ENCODE measurements at places on chromosomes 3 and 15. TPM values are rescaled to one million over a fixed set of nuclear protein-coding genes. Genes with fewer than 3 reads are reported as not detected.

Gene CHRM5
- not detected for total RNA-seq

DNA sequence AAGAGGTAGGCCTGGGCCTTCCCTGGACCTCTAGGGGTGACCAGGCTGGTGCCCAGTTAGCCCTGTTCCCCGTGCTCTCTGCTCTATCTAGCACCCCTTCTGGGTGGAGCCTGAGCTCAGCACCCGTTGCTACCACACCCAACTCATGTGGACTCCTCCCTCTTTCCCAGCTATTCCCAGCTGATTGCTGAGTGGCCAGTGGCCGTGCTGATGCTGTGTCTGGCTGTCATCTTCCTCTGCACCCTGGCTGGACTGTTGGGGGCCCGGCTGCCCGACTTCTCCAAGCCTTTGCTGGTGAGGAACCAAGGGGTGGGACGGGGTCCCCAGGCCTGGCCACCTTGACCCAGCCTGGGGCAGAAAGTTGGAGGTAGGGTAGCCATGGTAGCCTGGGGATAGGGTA lies 6.2 kb downstream of the DISP2 start:
- no peak for DNase-seq

Gene CLRN1
- total RNA-seq = not detected

- DNase-seq = no peak
Measured at GRCh38 chr15:44215594-44215993, 20.5 kb upstream of the FRMD5 start.

Gene CASR
- not detected for total RNA-seq

DNA sequence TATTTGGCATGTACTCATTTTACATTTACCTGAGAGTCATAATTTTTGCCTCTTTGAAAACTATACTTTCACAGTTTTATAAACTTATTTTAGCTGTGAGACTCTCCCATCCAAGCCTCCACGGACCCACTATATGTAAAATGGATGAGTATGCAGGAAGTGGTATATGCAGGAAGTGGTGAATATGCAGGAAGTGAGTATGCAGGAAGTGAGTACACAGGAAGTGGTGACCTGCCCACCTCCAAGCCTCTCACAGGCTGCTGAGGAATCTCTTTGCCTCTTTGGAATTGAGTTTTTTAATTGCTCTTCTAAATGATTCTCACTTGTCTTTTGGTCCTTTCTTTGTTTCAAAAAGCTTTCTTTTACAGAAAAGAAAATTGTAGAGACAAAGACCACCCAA lies 85.2 kb downstream of the KBTBD8 start:
- no peak for DNase-seq

DNA sequence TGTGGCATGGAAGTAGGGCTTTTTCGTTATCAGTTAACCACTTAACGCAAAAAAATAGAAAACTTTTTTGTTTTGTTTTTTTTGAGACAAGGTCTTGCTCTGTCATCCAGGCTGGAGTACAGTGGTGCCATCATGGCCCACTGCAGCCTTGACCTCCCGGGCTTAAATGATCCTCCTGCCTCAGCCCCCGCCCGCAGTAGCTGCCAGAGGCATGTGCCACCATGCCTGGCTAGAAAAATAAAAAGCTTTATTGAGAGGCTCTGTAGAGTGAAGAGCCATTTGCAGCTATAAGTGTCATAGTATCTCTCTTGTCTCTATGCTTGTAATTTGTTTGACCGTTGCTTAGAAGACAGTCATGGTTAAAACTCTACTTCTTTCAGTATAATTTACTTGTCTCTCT lies 13.5 kb downstream of the PPP4R2 start:
- DNase-seq = no peak

DNA sequence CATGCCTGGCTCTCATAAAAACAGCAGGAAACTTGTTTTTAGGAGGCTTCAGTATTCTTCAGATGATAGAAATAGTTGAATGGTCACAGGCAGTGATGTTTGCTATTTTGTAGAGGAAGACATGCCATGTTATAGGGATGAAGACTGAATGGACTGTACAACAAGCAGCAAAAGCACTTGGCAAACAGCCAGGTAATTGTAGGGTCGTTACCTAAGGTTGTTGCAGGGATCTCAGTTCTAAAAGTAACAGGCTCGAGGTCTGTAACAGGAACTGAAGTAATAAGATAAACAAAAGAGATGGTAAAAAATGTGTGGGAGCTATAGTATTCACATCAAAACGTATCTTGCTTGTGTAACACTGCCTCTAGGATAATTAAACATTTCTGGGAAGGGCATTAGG lies 116.3 kb downstream of the TFG start:
- DNase-seq = no peak

GRCh38 chr3:184884359-184885017 lies 72.5 kb downstream of the VPS8 start:
- DNase-seq = no peak

- DNase-seq = no peak
Measured at GRCh38 chr15:42158941-42159340, 2.5 kb upstream of the PLA2G4F start.

DNA sequence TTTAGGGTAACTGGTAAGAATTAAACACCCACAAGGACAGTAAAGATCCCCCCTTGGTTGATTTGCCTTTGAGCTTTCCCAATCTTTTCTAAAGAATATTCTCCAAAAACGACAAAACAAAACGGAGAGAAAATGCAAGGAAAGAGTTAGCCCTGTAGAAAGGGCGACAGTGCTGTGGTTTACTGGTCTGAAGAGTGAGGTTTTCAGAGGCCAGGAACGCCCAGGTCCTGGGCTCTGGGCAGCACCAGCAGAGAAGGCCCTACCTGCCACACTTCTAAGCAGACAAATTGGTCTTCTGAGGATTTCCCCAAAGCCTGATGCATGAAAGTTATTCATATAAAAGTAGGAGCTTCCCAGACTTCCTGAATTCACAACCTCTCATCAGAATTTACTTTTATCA lies 119.3 kb downstream of the KCNMB2 start:
- DNase-seq = no peak

Gene AADAC
- not detected for total RNA-seq

DNA sequence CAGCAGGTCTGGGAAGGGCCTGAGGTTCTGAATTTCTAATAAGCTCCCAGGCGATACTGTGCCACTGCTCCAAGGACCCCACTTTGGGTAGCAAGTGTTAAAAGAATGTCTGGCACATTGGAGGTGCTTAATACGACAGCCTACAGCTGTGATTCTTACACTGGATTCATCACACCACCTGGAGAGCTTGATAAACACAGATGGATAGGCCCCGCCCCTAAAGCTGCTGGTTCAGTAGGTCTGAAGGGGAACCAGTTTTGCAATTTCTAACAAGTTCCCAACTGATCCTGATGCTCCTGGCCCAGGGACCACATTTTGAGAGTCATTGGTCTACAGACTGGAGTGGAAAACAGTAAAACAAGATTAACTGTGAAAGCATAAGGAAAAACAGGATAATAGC lies 124.8 kb upstream of the ST8SIA2 start:
- no peak for DNase-seq

GRCh38 chr15:32840507-32841245 lies 122.9 kb downstream of the GREM1 start:
- DNase-seq = no peak

Gene CERS3
- total RNA-seq = not detected

- DNase-seq = no peak
Measured at GRCh38 chr3:170638988-170639387, 53.1 kb upstream of the SLC7A14 start.

Gene SKOR1
- total RNA-seq = 1.3 TPM

Gene CCR3
- 0.29 TPM for total RNA-seq

DNA sequence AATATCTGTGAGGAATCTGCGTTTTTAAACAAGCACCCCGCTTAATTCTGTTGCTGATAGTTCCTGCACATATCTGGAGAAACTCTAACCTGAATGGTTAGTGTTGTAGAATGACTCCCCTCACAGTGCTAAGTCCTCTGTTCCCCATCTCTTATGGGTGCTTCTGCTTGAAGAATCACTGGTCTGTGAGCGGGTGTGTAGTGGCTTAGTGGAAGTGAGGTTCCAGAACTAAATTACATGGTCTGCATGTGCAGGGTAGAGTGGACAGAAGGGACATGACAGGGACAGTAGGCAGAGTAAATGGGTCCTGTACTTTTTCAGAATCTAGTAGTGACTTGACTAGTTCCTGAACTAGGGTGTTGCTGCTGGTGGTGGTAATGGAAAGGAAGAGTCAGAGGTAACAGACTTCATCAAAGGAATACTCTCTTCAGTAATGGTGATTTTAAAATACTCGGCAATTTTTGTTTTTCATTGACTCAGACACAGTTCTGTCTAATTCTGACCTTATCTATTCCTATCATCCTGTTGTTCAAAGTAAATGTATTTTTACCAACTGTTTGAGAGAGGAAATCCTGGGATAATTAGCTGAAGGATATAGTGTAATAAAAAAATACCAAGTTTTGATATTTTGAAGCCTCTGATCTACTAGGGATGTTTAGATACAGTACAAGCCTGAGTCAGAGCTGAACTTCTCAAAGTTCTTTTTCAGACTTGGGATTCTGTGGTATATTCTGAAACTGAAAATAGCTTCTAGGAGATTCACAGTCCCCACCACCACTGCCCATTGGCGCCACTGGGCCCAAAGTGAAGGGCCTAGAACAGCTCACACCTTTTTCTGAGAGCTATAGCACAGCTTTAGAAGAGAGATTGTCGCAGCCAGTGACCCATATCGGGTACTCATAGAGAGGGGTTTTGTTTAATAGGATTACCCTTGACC lies 55.5 kb downstream of the FNDC3B start:
- DNase-seq = no peak

DNA sequence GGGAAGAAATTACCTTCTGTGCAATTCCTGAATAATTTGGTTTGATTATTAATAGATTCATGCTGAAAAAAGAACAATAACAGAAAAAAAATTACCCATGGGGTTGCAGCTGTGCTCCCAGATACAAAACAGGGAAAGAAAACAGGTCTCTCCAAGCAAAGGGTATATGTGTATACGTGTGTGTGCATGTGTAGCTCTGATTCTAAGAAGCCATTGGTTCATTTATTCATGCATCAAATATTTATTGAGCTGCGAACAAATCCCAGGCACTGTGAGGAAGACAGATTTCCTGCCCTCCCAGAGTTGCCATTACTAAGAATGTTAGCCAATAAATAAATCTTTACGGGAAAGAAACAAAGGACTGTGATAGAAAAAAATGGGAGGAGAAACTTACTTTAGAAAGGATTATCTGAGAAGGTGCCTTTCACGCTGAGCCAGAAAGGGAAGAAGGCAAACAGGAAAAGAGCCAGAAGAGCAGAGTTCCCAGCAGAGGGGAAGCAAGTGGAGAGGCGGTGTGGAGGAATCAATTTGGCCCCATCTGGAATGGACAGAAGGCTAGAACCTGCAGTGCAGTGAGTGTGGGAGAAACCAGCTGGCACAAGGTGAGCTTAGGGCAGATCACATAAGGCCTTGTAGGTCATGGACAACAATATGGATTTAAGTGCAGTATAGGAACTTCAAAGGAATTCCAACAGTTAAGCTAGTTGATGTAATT lies 20.7 kb downstream of the CHL1 start:
- DNase-seq = no peak

Gene NPAP1
- total RNA-seq = not detected

Gene ACVR2B
- 8.2 TPM for total RNA-seq

GRCh38 chr3:127394031-127394430 lies 106.2 kb upstream of the PRR20G start:
- DNase-seq = no peak

GRCh38 chr3:140510303-140510861 lies 167.5 kb upstream of the TRIM42 start:
- no peak for DNase-seq

DNA sequence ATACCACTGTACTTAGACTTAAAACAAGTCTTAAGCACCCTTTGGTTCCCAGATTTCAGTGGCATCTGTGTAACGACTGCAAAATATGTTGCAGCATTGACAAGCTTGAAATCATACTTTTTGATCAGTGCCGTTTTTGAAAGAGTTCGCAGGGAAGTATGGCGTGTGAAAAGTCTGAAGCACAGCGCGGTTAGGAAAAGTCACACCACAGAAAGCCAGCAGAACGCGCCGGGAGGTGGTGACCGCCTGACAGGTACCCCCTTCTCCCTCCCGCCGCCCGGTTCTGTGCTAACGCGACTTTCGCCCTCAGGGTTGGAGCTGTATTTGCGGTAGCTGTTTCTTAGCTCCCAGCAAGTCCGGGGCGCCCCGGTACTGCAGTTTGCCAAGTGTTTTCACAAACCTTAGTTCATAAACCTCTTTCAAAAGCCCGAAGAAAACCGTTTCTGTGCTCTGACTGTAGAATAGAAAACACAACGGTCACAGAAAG lies 481 bp upstream of the CRYBG3 start:
- DNase-seq = peak; percentile 81

Gene ALDH1A3
- total RNA-seq = 19.0 TPM

DNA sequence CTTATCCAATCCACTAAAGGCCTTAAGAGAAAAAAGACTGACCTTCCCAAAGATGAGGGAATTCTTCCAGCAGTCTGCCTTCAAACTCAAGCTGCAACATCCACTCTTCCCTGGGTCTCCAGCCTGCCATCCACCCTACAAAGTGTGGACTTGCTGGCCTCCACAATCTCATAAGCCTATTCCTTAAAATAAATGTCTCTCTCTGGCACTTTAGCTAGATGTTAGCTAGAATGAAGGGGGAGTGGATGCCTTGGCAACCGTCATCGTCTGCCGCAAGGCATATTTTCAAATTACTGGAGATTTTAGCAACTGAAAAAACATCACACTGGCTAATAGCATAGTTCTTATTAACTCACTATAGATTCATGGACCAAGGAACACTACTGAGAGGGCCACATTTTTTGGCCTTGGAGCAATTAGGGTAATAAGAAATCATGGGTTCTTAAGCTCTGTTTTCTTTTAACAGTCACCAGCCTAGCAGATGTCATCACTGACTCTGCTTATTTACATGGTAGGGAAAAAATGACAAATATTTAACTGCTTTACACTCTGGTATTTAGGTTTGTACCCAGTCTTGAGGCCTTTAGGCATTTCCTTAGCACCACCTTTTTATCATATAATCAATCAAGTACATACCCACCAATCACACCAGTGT lies 245.3 kb downstream of the MYRIP start:
- DNase-seq = no peak

Gene PRR20G
- total RNA-seq = not detected

DNA sequence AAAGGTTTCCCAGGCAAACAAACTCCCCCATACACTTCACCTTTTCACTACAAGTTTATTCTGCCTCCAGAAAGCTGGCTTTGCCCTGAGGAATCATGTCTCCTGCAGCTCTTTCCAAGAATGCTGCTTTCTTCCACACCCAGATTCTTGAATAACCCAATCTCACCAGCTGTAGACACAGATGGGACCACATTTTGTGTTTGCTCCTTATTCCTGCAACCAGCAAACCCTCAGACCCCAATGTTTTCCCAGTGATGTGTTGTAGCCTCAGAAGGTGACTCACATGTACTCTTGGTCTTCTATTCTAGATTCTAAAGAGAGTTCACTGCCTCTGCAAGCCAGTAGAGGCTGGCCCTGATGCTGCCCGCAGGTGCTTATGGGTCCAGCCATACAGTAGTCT lies 23.6 kb upstream of the TRIM59 start:
- no peak for DNase-seq

GRCh38 chr3:193650585-193650984 lies 57.6 kb downstream of the OPA1 start:
- no peak for DNase-seq

Gene TM4SF1
- 213 TPM for total RNA-seq

DNA sequence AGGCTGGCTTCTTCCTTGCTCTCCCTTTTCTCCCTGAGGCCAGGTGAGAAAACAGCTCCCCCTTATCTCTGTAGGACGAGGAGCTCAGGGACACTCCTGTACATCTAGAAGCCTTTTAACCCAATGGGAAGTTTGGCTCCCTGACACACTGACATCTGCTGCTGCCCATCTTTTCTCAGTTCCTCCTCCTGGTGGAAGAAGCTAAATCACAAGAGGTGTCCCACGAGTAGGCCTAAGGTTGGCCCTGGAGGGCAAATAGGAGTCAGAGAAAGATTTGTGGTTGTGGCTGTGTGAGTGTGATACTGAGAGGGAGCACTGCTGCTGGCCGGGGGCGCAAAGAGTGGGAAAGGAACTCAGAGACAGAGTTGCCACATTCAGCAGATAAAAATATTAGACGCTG lies 49.5 kb downstream of the ARHGAP31 start:
- no peak for DNase-seq

Measured in aorta (tissue), 5 donors.